ENCODE measurements at places on chromosomes 13 and 19. TPM values are rescaled to one million over a fixed set of nuclear protein-coding genes. Genes with fewer than 3 reads are reported as not detected.

- no peak for DNase-seq
These were observed 29.9 kb downstream of the EFNA2 start for GRCh38 chr19:1315470-1316166.

- DNase-seq: no peak
These were observed 188.9 kb downstream of the COL4A1 start for GRCh38 chr13:110118106-110118505.

DNA sequence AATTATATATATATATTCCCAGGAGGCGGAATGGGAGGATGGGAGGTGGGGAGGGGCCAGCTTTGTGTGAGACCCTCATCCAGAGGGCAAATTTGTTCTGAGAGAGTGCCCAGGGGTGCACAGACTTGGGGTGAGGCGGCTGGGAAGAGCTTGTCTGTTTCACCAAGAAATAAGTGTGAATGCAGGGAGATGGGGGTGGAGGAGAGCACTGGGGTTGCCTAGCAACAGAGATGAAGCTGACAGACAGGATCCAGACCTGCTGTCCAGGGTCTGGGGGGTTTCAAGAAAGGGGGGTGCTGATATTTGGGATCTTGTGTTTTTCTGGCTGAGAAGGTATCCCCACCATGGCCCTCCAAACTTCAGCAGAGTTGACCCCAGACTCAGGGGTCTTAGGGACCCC lies 18.6 kb upstream of the TNFAIP8L1 start:
- no peak for DNase-seq

GRCh38 chr13:27854606-27855005 lies 62.3 kb downstream of the GSX1 start:
- DNase-seq: no peak

Gene TLE2
- total RNA-seq: 21.5 TPM

Gene CYP2B6
- total RNA-seq: 0.61 TPM

Gene LILRB4
- total RNA-seq: 0.59 TPM

Gene KLK11
- not detected for total RNA-seq
